ENCODE measurements at places on chromosomes 4 and X.
A peak's percentile ranks its signal among the peaks of the same experiment; 100 is the strongest.

DNA sequence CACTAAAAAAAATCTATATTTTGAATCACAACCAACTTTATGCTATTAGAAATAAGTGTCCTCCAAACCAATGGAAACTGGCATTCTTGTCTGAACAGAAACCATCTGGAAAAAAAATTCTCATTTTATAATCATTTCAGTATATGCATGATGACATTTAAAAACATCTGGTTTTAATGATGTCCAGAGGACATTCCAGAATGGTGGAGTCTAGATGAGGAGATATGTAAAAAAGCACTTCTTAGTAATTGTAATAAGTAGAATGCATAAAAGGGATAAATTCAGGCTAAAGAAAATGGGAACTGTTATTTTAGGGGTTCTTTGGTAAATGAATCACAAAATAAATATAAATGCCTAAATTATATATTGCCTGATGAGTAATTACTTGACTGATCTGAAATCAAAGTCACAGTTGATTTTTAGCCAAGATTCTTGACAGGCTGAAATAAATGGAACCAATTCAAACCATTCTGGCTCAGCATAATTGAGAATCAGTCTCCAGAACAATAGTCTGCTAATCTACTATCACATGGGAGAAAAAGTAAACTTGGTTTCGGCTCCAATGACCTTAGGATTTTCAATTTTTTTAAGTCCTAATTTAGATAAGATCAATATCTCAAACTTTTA is 636.6 kb downstream of the FAT4 start:
- ATAC-seq = no peak

GRCh38 chrX:30607155-30607554 is 29.6 kb upstream of the TASL start:
- peak; percentile 67 for ATAC-seq

DNA sequence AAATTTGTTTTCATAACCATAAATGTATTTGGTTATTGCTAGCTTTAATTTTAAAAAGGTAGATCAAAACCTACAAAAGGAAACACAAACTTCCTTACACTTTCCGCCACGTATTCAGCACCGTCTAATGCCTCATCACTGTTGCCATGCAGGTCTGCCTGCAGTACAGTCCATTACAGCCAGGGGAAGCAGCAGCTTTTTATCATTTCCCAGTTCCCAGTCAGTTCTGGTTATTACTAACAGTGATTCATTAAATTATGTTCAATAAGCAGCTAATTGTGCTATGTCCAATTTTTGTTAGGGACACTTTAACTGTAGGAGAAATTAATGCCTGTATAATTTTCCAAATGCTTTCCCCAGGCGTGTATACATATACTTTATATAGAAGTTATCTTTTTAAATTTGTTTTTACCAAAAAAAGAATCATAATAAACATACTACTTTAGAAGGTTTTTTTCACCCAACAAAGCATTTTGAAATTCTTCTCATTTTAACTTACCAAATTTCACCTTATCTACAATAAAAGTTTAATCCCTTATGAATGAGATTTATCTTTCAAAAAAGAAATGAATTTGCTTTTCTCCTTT is 93.3 kb downstream of the ANXA3 start:
- peak; percentile 79 for ATAC-seq

- ATAC-seq = no peak
Measured at GRCh38 chrX:131322651-131323050, 33.5 kb upstream of the IGSF1 start.

- no peak for ATAC-seq
Measured at GRCh38 chr4:13112030-13112429, 372.1 kb downstream of the RAB28 start.

GRCh38 chr4:2449511-2450392 is 19.2 kb upstream of the RNF4 start:
- no peak for ATAC-seq

GRCh38 chr4:113636438-113636818 is 125.1 kb downstream of the CAMK2D start:
- no peak for ATAC-seq

GRCh38 chrX:55908661-55909212 is 191.2 kb downstream of the RRAGB start:
- peak; percentile 51 for ATAC-seq

GRCh38 chr4:160523231-160523630 is 1420.4 kb downstream of the RAPGEF2 start:
- ATAC-seq = no peak

DNA sequence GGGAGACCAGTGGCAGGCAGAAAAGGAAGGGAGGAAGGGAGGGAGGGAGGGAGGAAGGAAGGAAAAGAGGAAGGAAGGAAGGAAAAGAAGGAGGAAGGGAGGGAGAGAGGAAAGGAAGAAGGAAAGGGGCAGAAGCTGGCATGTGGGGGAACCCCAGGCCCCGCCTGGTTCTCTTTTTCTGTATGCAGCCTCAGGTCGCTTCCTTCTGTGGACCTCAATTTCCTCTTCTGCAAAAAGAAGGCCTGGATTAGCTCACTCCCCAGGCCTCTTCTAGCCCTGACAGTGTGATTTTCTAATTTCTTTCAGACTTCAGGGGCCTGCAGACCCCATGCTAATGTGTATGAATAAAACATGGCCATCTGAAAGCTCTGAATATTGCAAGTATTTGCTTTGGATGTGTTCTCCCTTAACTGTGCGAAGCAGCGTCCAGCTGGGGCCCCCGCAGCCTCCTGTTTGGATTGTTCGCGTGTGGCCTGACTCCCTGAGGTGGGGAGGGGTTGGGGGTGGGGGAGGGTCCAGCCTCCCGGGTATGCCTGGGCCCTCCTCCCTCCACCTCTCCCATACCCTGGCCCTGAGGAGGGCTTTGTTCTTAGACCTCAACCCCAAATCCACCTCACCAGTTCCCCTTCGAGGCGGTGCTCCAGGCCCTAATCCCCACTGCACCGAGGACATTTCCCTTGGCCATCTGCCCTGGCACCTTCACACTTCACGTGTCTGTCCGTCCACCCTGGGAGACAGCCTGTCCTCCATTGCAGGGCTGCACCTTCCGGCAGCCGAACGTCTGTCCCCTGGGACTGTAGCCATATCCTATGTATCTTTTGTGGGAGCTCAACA is 199.9 kb upstream of the ATP6AP2 start:
- no peak for ATAC-seq

DNA sequence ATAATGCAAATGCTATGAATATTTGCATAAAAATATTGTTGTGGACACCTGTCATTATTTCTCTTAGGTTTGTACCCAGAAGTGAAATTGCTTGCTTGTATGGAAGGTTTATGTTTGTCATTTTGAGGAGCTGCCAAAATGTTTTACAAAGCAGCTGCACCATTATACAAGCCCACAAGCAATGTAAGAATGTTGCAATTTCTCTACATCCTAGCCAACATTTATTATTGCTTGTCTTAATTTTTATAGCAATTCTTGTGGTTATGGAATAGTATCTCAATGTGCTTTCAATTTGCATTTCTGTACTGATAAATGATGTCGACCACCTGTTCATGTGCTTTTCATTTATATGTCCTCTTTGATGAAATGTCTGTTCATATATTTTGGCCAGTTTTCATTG is 18.7 kb upstream of the RBMX start:
- ATAC-seq = no peak

DNA sequence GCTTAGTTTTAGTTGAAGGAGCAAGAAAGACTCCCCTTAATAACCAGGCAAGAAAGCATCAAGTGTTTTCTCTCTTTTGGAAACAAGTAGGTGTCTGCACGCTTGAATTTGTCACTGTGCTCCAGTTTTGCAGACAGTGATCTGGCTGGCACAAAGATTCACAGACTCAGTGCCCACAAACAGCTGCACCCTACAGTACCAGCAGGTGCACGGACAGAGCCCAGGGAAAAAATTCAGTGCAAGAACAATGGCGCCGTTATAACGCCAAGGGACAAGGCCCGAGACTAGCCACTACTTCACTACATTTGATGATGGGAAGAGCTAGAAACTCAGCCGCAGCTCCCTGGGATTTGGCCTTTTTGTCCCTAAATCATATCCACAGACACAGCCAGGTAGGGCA is 56.0 kb downstream of the ZNF827 start:
- no peak for ATAC-seq

DNA sequence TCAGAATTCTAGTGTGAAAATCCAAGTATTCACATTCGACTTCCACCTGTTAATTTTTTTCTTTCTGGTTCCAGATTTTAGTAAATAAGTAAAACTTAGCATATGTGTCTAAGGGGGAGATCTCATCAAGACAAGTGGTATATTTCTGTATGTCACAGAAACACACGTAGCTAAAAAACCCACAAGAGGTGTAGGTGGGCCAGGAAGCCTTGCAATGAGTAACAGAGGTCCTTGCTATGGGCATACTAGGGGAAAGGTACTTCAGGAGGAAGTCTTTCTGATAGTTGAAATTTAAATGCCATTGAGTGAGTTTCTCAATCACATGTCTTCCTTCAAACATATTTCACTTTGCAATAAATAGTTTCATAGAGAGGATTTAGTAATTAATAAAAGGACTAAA is 315.8 kb downstream of the MID1IP1 start:
- no peak for ATAC-seq

DNA sequence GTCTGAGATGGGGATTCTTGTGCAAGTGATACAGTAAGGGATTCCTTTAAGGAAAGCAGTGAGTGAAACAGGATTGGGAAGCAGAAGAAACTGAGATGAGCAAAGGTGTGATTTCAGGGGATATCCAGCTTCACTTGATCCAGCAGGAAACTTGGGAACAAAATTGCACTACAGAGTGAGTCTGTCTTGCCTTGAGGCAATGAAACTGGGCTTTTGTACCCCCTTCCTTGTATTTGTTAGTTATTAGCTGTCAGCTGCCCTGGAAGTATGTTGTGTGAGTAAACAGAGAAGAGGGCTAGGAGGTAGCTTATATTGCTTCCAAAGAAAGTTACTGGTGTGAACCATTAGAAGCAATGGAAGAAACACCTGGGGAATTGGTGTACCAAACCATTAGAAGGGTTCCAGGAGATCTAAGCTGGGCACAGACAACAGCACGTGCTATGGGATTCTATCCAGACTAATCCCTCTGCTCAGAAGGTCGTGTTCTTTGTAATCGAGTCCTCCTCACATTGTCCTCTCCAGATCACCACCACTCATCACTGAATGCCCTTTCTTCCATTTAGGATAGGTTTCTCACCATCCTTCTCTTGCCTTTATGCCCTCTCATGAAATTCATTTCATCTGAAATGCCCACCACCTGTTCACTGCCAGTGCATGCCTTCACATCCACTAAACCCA is 76.0 kb downstream of the PDLIM5 start:
- no peak for ATAC-seq

DNA sequence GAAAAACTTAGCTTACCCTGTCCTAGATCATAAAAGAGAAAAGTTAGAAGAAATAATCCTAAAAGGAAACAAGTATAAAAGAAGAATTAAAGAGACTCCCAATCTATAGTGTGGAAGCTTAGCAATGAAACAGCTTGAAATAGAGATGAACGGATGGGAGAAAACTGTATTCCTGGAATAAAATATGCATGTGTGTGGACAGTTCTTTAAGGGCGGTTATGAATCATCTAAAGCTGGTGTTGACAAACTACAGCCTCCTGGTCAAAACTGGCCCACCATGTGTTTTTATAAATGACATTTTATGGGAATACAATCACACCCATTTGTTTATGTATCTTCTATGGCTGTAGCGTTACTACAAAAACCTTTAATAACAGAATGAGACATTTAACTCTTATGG is 69.4 kb downstream of the OR13H1 start:
- ATAC-seq = no peak

- ATAC-seq = peak; percentile 73
Measured at GRCh38 chrX:103607364-103608305, at the start of gene TCEAL3. Gene TCEAL3 (plus strand): TSS chrX:103607963. CDS start chrX:103609065, 1,102 bp downstream.

GRCh38 chrX:9429767-9430166 is 35.1 kb upstream of the TBL1X start:
- ATAC-seq = peak; percentile 72

- no peak for ATAC-seq
Measured at GRCh38 chrX:101399825-101400224, 7.9 kb downstream of the GLA start.

GRCh38 chrX:120236687-120237479 is 13.7 kb upstream of the ZBTB33 start:
- no peak for ATAC-seq

- no peak for ATAC-seq
Measured at GRCh38 chr4:189176002-189176401, 764.7 kb upstream of the FRG1 start.

DNA sequence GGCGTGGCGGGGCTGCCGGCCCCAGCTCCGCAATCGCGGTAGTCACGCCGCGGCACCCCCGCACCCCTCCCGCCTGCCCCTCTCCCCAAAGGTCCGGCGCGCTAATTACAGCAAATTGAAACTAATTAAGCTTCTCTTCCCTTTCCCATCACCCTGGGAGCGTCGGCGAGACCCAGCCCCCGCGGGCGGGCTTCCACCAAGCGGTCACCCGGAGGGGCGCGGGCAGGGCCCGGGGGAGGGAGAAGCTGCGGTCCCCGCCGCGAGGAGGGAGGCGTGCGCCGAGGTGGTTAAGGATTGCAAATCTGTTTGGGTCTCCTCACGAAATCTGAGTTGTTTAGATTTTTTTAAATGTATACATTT is 13.1 kb downstream of the ARX start:
- no peak for ATAC-seq

- ATAC-seq = no peak
Measured at GRCh38 chr4:4866124-4866865, 6.8 kb downstream of the MSX1 start.

DNA sequence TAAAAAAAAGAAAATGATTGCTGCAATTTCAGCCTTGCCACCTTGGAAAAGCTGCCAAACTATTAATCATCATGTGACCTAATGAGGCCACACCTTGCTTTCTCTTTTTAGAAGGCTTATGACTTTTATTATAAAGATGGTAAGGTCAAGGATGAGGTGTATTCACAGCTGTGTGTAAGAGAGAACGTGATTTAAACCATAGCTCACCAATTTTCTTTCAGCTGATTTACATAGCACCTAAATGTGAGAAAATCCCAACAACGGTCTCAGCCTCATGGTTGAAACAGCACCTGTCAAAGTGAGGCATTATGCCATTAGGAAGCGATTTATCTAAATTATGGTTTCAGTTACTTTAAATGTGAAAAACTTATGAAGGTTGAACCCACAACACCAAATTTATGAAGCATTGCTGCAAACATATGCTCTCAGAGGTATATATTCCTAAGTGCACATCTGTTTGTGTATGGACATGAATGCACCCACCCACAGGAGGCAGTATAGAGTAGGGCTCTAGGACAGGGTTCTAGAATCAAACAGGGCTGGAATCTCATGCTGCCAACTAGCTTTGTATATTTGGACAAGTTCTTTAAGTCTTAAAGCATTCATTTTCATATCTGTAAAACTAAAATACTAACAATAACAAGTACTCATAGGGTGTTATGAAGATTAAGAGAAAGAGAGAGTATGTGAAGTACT is 40.7 kb downstream of the ANXA3 start:
- ATAC-seq = peak; percentile 88

DNA sequence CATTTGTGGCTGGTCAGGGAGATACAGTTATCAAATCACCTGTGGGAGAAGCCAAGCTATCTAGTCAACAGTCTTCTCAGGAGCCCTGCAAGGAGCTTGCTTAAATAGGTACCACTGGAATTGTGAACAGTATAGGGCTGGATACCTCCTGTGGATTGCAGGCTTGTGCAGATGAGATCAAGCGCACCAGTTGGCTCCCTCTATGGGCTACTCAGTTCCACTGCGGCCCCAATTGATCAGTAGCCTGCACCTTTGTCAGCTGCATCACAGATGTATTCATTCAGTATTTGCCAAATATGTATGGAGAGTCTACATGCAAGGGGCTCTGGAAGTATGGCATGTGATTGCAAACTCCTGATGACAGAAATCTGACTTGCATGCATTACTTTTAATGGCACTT is 28.6 kb downstream of the TEX13A start:
- ATAC-seq = peak; percentile 44

- ATAC-seq = peak; percentile 81
Measured at GRCh38 chr4:76200771-76201231, 12.8 kb downstream of the SCARB2 start.

- no peak for ATAC-seq
Measured at GRCh38 chr4:136810626-136811025, 721.7 kb downstream of the PCDH18 start.

All from esophagus mucosa (tissue), 1 donor.